ENCODE measurements at places on chromosomes 1 and 21.

DNA sequence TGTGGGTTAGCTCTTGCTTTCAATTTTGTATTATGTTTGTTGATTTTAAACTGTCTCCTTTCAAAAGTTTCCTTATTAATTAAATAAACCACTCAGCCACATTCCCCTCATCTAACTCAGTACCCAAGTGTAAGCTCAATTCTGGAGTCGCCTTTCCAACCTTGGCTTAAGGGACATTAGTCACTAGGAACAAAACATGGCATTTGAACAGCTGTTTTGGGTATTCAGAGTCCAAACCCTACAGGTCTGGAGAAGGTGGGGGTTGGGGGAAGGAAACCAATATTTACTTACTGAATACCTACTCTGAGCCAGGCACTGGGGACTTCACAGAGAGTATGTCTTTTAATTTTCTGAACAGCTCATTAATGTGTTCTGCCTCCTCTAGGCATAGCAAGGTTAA, 117.2 kb upstream of the JUN start:
- no peak for DNase-seq

DNA sequence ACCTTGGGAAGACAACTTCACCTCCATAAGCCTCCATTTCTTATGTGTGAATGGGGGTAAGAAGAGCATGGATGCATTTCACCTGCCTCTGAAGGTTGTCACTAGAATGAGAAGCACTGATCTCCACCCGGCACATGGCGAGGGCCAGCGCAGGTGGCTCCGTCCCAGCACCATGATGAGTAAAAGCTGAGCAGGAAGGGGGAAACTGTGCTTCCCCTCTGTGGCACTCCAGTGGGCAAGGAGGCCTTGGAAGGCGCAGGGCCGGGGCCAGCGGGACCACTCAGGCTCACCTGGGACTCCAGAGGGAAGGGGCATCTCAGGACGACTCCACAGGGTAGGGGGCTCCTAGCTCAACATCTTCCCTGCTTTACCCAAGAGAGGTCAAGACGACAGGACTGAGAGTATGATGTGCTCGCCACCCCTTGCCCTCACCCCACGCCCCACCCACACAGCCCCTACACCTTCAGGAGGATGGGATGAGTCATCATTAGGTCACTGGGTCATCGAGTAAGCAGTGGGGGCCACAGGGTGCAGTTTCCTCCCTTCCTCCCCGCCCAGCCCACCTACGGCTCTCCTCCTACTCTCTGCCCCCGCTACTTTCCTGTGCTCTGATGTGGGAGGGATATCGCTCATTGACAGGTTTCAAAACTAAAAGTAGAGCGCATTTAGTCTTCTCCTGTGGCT, 112.1 kb downstream of the HIVEP3 start:
- DNase-seq = no peak

DNA sequence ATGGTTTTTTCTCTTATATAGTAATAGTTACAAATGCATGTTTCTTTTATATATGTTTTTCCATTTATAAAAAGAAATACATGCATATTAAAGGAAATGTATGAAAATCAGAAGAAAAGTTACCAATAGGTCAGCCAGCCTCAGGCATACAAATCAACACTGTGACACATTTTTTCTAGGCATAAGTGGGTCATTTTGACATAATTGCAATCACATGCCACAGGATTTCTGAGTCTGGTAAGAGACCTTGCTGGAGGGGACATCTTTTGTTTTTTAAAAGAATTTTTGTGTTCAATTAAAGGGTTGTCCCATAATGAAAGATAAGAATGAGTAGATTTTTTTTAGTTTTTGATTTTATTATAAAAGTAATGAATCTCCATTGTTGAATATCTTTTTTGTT, 473.1 kb downstream of the PCP4 start:
- no peak for DNase-seq

DNA sequence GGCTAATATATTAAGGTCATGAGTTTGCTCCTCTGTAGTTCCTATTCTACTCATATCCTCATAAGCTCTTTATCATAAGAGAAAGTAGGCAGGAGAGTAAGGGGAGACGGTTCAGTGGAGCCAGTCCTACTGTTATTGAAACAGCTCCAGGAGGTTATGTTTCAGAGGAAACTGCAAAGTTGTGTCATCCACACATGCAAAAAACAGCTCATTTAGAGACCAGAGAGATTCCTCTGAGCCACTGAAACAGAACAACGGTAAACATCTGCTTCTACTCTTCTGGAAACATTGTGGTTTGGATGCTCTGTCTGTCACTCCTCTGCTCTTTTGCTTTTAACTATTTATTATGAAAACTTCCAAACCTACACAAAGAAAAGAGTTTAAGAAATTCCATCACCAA, 66.3 kb upstream of the PPP2R5A start:
- DNase-seq = no peak

DNA sequence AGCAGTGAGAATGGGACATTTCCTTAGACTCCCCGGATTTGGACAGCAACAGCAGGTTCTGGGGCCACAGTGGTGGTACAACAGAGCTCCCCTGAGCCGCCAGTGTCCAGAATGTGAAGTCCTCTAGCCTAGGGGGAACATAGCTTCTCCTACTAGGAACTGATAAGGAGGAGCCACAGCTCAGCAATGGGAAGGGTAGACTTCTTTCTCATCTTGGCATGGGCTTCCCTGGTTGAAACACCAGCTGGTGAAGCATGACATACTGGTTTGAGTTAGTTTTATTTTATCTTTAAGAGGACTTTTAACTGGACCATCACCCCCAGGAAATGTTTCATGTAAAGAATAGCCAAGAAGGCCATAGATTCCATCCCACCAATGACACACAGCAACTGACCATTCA, 68.4 kb downstream of the KCNJ15 start:
- no peak for DNase-seq

DNA sequence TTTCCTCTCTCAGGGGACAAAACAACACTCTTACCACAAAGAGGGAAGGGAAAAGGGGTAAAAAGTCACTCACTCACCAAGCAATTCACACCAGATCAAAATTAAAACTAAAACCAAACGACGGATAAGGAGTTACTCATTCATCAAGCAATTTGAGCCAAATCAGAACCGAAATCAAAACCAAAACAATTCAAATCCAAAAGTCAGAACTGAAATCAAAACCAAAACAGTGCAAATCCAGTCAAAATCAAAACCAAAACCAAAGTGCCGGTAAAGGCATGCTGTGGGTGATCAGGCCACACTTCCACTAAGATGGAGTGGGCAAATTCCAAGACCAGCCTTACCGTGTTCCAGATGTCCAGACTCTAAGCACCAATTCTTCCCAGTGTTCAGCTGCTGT, 717.9 kb downstream of the AMY1C start:
- no peak for DNase-seq

DNA sequence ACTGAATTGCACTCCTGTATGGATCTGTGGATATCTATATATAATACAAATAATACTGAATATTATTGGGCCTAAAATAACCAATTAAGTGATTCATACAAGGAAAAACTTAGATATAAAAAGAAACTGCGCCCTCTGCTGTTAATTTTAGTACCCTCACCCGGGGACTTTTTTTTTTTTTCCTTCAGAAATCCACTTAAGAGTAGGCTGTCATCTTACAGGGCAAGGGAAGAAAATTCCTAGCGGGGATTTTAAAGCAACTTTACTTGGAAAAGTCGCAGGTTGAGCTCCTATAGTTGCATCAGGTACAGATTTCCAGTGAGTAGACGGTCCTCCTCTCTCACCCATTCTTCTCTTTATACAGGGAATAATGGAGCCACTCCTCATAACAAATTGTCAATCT, 1.3 kb downstream of the NTNG1 start:
- DNase-seq = no peak
